ENCODE measurements at places on chromosomes 7 and 10. TPM values are rescaled to one million over a fixed set of nuclear protein-coding genes. Genes with fewer than 3 reads are reported as not detected.

GRCh38 chr7:44376429-44377133 is 51.2 kb upstream of the CAMK2B start:
- H3K4me1 ChIP-seq: no peaks in the 10 kb centered on the region
- H3K36me3 ChIP-seq: no peaks in the 10 kb centered on the region
- H3K27ac ChIP-seq: no peak overlapping the region
- no peaks in the 10 kb centered on the region for H3K27me3 ChIP-seq
- no peak for DNase-seq

DNA sequence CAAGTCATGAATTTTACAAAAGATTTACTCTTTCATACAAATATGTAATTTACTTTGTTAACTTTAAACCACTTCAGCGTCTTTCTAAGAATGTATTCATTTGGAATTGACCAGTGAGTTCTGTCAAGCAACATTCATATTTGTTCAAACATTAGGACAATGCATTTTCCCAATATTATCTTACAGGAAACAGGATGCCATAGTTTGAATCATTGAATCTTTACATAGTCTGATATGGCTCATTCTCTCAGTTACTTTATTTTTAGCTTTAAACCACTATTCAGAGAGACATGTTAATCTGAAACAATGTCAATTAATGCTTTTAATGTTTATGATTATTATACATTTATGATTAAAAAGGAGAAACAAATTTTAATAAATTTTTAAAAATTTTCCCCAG is 21.1 kb upstream of the MEOX2 start:
- H3K4me3 ChIP-seq: no peak overlapping the region
- DNase-seq: no peak
- no peak overlapping the region for H3K27ac ChIP-seq
- no peaks in the 10 kb centered on the region for H3K36me3 ChIP-seq
- H3K4me1 ChIP-seq: no peaks in the 10 kb centered on the region

SLC25A13 gene
- 18.0 TPM for total RNA-seq

ARMH3 gene
- total RNA-seq: 20.8 TPM

CTAGE8 gene
- total RNA-seq: 1.2 TPM

GAD2 gene
- not detected for total RNA-seq

- H3K27ac ChIP-seq: no peak overlapping the region
- H3K4me1 ChIP-seq: no peaks in the 10 kb centered on the region
- DNase-seq: no peak
- no peaks in the 10 kb centered on the region for H3K36me3 ChIP-seq
- H3K27me3 ChIP-seq: no peaks in the 10 kb centered on the region
- no peak overlapping the region for H3K4me3 ChIP-seq
These were observed 62.7 kb upstream of the ZPBP start for GRCh38 chr7:50155755-50156154.

SORCS1 gene
- 3.8 TPM for total RNA-seq

- no peaks in the 10 kb centered on the region for H3K4me1 ChIP-seq
- no peak overlapping the region for H3K4me3 ChIP-seq
- no peaks in the 10 kb centered on the region for H3K36me3 ChIP-seq
These were observed 4.8 kb downstream of the MINDY4 start for GRCh38 chr7:30775992-30776391.

COL13A1 gene
- 9.3 TPM for total RNA-seq

NRAP gene
- total RNA-seq: not detected

MRC1 gene
- 73.9 TPM for total RNA-seq

- H3K4me1 ChIP-seq: peaks cover 3% of the 10 kb centered on the region
- peak overlapping the region; percentile 56 for H3K4me3 ChIP-seq
- peak overlapping the region; percentile 54 for H3K27ac ChIP-seq
These were observed 587 bp upstream of the CELF2 start for GRCh38 chr10:11017000-11017569.

GPR37 gene
- total RNA-seq: 0.39 TPM

- H3K36me3 ChIP-seq: no peaks in the 10 kb centered on the region
- H3K4me1 ChIP-seq: no peaks in the 10 kb centered on the region
- no peaks in the 10 kb centered on the region for H3K27me3 ChIP-seq
- DNase-seq: no peak
- no peak overlapping the region for H3K27ac ChIP-seq
- no peak overlapping the region for H3K4me3 ChIP-seq
These were observed 81.1 kb downstream of the RGS10 start for GRCh38 chr10:119461380-119461779.

TLX1 gene
- total RNA-seq: not detected

STYXL1 gene
- 6.1 TPM for total RNA-seq

DNA sequence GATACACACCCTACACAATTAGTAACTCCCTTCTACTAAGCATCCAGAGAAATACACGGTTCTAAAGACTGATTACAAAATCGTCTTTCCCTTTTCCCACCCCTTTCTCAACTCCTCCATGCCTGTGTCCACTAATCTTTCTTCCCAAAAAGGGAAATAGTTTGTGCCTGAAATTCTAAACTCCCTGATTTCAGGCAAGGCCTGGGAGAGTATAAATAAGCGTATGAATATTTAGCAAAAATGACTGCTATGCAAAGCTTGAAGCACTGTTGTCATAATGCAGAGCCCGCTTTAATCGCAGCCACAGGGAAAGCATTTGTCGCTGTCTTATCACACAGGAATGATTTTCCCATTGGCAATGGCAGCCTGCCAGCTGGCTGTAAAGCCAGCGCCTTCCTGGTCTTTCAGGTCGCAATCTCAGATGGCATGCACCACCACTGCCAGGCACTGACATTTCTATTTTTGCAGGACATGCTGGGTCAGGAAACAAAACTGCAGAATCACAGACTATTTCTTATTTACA is 142.9 kb upstream of the PCGF5 start:
- no peaks in the 10 kb centered on the region for H3K27me3 ChIP-seq
- peak; percentile 92 for DNase-seq
- H3K27ac ChIP-seq: peak overlapping the region; percentile 96
- peaks cover 13% of the 10 kb centered on the region for H3K4me1 ChIP-seq
- H3K4me3 ChIP-seq: no peak overlapping the region

GRCh38 chr10:48744587-48744986 is 59.9 kb downstream of the WDFY4 start:
- H3K36me3 ChIP-seq: no peaks in the 10 kb centered on the region
- no peaks in the 10 kb centered on the region for H3K27me3 ChIP-seq
- H3K4me1 ChIP-seq: no peaks in the 10 kb centered on the region
- no peak overlapping the region for H3K4me3 ChIP-seq

DNA sequence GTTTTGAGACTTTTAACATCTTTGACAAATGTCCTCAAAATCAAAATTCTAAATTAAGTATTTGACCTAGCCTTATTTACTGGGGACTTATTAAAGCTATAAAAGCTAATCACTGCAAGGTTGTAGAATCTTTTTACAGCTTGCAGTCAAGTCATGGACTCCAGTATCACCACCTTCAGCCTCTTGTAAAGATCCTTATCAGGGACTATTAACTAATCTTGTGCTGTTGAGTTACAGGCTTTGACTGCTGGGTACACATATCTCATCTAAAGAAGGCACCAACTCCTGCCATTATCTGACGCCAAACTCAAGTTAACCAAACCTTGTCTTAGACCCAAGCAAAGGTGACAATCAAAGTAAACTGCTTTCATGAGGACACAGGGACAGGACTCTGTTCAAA is 621.0 kb upstream of the IGFBP3 start:
- no peaks in the 10 kb centered on the region for H3K36me3 ChIP-seq
- H3K27me3 ChIP-seq: no peaks in the 10 kb centered on the region
- DNase-seq: no peak
- H3K27ac ChIP-seq: no peak overlapping the region

DNA sequence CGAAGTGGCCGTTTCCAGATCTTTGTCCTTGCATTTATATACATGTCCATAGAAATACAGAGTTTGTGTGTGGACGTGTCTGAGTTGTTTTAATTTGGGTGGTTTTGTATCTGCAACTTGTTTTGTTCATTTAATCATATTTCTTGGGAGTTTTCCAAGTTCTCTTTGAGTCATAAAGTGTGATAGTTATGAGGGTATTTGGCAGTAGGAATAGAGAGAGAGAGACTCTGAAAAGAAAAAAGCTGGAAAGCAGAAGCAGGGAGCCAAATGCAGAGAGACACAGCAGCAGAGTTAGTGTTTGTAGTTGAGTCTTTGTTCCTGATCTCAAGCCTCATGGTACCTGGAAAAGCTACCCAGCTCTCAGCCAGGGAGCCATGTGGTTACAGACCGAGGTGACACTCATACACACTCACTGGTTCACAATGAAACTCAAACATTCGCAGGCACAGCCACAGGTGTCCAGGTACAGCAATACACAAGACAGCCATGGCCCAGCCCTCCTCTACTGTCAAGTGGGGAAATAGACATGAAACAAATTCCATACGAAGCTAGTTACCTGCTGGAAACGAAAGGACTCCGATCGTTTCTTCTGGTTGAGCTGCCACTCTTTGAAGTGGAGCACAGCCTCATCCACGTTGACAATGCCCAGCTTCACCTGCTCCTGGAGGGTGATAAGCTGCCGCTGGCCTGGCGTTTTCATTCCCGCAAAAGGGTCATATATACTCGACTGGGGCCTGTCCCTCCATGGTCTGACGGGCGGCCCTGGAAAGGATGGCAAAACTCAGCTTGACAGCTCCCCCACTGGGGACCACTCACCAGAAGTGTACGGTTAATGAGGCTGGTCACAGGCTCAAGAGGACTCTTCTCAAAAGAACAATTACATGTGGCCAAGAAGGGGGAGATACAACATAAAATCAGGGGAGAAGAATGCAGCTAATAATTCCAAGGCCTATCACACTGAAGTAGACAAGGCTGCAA is 33.3 kb upstream of the TM9SF3 start:
- no peak overlapping the region for H3K27ac ChIP-seq
- no peak for DNase-seq
- no peaks in the 10 kb centered on the region for H3K36me3 ChIP-seq

- no peak overlapping the region for H3K4me3 ChIP-seq
- H3K36me3 ChIP-seq: no peaks in the 10 kb centered on the region
- no peaks in the 10 kb centered on the region for H3K27me3 ChIP-seq
- H3K4me1 ChIP-seq: no peaks in the 10 kb centered on the region
- no peak overlapping the region for H3K27ac ChIP-seq
- peak; percentile 45 for DNase-seq
These were observed 18.2 kb downstream of the CYP17A1 start for GRCh38 chr10:102819054-102819453.

- no peak for DNase-seq
- no peaks in the 10 kb centered on the region for H3K4me1 ChIP-seq
- H3K4me3 ChIP-seq: no peak overlapping the region
- H3K27ac ChIP-seq: no peak overlapping the region
These were observed 59.2 kb downstream of the OGDH start for GRCh38 chr7:44665531-44666213.

RPEL1 gene
- total RNA-seq: not detected

- no peak overlapping the region for H3K27ac ChIP-seq
- no peaks in the 10 kb centered on the region for H3K36me3 ChIP-seq
- H3K27me3 ChIP-seq: no peaks in the 10 kb centered on the region
- no peak for DNase-seq
- no peak overlapping the region for H3K4me3 ChIP-seq
These were observed 5.7 kb upstream of the ZNF862 start for GRCh38 chr7:149832332-149833041.

SPACDR gene
- total RNA-seq: 1.0 TPM

DNA sequence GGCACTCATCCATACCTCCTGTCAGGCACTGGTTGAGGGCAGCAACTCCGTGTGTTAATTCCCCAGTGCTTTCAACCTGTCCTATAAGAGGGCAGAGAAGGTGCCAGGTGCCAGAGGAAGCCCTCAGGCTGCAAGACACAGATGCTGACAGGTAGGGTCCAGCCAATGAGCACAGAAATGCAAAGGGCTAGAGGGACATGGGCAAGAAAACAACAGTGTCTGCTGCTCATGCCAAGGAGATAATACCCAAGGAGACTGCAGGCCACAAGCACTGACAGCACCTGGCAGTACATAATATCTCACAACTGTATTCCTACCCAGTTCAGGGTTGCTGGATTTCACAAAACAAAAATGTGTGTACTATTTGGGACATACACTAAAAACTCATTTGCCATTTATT is 38.4 kb upstream of the TM9SF3 start:
- H3K36me3 ChIP-seq: no peaks in the 10 kb centered on the region
- no peaks in the 10 kb centered on the region for H3K4me1 ChIP-seq
- H3K4me3 ChIP-seq: no peak overlapping the region
- no peak for DNase-seq
- H3K27me3 ChIP-seq: peaks cover 2% of the 10 kb centered on the region

MSMB gene
- total RNA-seq: not detected

GRCh38 chr7:960269-960871 is 5.9 kb upstream of the ADAP1 start:
- no peak overlapping the region for H3K27ac ChIP-seq
- H3K36me3 ChIP-seq: no peaks in the 10 kb centered on the region
- H3K4me3 ChIP-seq: no peak overlapping the region
- peak; percentile 44 for DNase-seq

DNA sequence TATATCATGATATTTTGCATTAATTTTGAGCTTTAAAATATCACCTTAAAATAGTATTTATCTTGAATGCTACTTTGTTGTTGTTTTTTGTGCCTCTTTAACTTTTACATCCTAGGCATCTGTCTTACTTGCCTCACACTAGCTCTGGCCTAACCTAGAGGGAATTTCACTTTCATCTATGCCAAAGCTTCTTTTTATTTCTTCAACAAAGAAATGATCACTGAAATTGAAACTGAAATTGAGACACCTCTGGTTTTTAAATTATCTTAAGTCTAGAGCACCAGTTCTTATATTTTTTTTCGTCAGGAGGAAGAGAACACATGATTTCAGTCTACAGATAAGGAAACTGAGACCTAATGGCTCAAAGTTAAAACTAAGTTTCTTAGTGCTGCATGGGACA is 3.5 kb upstream of the SCIN start:
- no peaks in the 10 kb centered on the region for H3K4me1 ChIP-seq
- no peaks in the 10 kb centered on the region for H3K27me3 ChIP-seq
- no peak overlapping the region for H3K27ac ChIP-seq
- H3K4me3 ChIP-seq: no peak overlapping the region
- no peaks in the 10 kb centered on the region for H3K36me3 ChIP-seq

OR2A2 gene
- not detected for total RNA-seq

DNA sequence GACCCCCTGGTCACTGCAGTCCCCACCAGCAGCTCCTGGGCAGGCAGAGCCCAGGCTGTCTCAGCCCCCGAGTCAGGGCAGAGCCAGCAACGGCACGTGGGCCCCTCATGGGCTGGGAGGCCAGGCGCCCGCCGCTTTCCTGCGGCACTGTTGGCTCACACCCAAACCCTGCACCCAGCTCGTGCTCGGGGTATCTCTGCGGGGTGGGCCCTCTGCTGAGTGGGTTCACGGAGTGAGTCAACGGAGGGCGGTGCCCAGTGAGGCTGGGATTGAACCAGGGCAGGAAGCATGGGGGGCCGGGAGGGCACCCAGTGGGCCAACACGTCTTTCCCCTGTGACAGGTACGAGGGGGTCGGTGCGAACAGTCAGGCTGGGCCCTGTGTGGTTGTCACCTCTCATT is 28.9 kb downstream of the ADAP1 start:
- H3K27ac ChIP-seq: no peak overlapping the region
- H3K4me3 ChIP-seq: no peak overlapping the region
- no peaks in the 10 kb centered on the region for H3K36me3 ChIP-seq
- no peaks in the 10 kb centered on the region for H3K4me1 ChIP-seq
- no peaks in the 10 kb centered on the region for H3K27me3 ChIP-seq

GRCh38 chr10:67520924-67521520 is 175.0 kb downstream of the CTNNA3 start:
- DNase-seq: no peak
- no peaks in the 10 kb centered on the region for H3K4me1 ChIP-seq
- H3K27me3 ChIP-seq: no peaks in the 10 kb centered on the region
- H3K4me3 ChIP-seq: no peak overlapping the region
- no peak overlapping the region for H3K27ac ChIP-seq
